ENCODE measurements at places on chromosomes 5 and 9.
A peak's percentile ranks its signal among the peaks of the same experiment; 100 is the strongest.

- DNase-seq, result no peak
These were observed 526.5 kb downstream of the KIF4B start for GRCh38 chr5:155540000-155540595.

DNA sequence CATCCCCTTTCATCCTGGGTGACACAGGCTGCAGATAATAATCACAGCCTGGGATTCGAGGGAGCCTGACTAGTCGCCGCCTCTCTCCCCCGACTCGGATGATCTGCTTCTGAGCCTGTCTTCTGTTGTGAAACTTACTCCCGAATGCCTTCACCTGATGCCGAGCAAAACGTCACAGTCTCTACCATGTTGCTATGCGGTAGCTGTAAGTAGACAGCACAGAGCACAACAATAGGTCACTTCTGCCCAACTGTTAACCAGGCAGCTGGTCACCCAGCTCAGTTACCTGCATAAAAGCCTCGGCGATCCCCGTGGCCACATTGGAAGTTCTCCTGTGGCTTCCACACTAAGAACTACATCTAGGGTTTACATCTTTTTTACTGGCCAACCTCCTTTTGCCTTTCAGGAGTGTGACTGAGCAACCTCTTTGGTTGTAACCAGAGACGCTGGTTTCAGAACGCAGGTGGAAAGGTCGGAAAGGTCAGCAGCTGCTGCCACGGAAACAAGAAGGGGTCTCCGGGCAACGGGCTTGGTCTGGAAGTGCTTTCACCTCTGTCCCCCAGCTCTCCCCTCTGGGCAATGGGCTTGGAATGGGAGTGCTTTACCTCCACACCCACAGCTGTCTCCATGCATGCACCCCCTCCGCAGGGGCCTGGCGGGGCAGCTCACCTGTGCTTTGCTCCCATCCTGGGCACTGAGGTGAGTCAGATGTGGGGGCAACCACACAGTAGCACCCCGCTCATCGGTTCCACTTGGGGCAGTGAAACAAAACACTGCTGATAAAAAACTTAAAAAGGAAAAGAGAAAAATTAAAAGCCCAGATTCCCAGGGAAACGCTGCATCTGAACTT lies 7.6 kb upstream of the PPP1R26 start:
- no peak for DNase-seq

DNA sequence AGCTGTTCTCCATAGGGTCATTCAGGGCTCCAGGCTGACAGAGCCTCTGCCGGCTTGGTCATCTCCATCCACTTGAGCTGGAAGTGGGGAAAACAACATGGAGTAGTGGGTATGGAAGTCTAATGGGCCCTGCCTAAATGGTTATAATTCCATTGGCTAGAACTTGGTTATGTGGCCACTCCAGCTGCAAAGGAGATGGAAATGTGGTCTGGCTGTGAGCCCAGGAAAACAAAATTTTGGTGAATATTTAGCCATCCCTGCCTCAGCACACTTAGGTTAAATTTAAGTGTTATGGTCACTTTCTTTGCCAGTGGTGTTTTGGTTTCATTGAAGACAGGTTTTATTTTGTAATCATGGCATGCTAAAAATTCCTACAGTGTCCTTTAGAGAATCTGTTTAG lies 112.3 kb downstream of the SMARCA2 start:
- no peak for DNase-seq

DNA sequence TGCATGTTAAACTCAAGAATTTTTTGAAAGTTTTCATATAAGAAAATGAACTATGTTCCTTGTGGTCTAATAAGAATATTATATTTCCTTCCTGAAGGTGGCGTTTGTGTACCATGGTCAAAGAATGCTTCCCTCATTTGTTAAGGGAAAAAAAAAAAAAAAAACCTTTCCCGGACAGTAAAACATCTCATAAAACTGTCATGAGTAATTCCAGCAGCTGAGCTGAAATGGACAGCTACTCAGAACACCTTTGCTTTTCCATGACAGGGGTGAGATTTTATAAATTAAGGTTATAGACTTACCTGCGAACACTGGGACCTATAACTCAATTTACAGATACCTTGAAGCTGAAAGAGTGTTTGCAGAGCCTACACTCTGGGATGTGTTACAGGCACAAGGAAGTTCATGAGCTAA lies 113.2 kb upstream of the RANBP3L start:
- DNase-seq, result peak; percentile 50

- no peak for DNase-seq
These were observed 12.4 kb downstream of the PTGS1 start for GRCh38 chr9:122382901-122383850.

DNA sequence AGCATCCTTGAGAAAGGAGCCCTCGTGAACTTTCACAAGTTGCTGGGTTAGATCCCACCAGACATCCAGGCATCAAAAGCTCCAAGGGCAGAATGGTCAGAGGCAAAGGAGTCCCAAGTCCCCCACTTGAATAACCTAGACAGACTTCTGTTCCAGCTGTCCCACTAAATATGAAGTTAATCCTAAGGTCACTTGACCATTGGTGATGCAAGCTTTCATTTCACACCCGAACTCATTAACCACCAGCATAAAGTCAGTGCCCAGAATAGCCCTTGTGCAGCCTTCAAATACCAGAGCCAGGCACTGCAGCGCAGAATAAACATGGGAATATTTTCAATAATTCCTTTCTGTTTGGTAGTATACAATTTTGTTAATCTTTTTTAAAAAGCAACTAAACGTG lies 28.9 kb downstream of the OXCT1 start:
- DNase-seq, result no peak

DNA sequence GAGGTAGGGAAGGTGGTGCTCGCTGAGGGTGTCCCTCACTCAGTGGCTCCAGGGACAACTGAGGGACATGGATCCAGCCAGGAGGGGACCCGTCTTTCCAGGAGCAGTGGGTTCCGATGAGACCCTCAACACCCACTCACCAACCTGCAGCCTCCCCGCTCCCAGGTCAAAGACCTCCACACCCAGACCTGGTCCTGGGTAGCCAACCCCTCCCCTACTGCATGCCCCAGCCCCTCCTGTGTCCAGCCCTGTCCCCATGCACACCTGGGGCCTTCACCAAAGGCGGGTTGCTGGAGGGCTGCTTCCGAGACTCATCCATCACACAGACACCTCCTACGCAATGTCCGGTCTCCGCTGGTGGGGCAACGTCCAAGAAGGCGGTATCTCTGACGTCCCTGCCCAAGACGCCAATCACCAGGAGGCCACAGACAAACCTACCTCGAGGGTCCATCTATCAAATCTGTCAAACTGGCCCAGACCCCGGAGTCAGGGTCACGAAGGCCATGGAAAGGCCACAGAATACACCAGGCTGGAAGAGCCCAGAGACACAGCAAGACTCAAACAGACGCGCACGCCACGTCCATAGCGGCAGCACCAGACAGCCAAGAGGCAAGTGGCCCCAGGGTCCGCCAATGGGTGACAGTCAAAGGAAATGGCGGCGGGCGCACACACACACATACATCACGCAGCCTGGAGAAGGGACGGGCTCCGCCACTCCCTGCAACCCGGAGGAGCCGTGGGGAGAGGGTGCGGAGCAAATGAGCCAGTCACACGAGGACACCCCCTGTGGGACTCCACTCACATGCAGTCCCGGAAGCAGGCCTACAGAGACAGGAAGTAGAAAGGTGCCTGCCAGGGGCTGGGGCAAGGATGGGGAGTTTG lies 10.8 kb downstream of the NACC2 start:
- DNase-seq, result no peak

DNA sequence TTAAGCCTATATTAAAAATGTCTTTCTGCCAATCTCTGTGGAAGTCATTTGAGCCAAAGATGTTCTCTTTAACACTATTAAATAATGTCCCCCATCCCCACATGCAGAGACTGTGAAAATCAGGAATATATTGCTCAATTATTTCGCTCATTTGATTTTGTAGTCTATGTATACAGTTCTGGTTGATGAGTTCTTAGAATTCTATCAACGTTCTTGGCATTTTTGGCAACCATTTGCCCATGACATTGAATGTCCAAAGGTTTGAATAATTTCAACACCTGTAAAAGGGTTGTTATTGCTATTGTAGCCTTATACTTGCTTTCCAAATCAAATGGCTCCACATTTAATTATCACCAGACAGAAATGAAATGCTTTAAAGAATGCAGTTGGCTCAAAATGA lies 536.1 kb downstream of the CAAP1 start:
- no peak for DNase-seq

DNA sequence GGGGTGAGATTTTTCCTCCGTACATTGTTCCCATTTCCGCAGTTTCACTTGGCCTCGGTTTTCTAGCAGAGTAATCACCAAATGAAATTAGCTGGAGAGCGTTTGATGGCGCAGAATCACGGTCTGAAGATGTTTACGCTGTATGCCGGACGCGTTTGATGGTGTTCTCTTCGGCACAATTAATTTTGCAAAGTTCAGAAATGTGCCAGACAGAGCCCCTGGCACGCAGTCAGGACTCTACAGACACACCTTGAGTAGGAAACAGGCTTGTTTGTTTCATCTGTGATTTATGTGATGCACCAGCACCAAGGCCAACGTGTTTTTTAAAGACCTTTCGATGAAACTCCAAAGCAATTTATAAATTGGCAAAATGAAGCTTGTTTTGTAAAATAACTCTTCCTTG lies 863 bp upstream of the LIFR start:
- DNase-seq, result no peak

- no peak for DNase-seq
These were observed 144.5 kb downstream of the AOPEP start for GRCh38 chr9:94870793-94871558.

DNA sequence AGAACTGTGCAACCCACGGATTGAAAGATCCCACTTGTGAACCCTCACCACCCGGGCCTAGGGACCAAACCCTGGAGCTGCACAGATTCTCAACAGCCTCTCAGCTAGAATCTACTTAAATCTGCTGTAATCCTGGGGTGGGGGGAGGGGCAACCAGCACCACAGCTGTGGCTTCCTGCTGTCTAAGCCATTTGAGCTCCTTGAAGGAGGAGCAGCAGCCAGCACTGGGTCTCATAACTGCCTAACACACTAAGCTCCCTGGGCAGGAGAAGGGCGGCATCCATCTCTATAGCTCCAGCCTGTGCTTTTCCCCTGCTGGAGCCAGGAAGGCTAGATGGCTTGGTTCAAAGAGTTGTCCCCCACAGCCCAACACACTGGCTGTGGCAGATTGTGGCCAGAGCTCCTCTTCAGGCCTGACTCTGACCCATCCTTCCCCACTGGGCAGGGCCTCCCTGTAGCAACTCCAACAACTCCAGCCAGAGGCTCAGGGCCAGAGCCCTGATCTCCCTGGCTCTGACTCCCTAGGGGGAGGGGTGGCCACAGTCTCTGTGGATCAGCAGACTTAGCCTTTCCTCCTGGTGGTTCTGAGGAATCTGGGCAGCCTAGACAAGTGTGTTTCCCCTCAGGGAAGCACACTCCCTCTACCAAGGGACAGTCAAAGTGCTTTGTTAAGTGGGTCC lies 72.0 kb upstream of the C9orf72 start:
- DNase-seq, result no peak

- no peak for DNase-seq
These were observed 1.7 kb upstream of the TENT4A start for GRCh38 chr5:6711409-6712141.

GRCh38 chr9:133616643-133617405 lies 7.6 kb upstream of the FAM163B start:
- no peak for DNase-seq

GRCh38 chr5:24094081-24094679 lies 550.6 kb downstream of the CDH10 start:
- no peak for DNase-seq

- DNase-seq, result no peak
These were observed 48.4 kb downstream of the TNFSF15 start for GRCh38 chr9:114757395-114757794.

DNA sequence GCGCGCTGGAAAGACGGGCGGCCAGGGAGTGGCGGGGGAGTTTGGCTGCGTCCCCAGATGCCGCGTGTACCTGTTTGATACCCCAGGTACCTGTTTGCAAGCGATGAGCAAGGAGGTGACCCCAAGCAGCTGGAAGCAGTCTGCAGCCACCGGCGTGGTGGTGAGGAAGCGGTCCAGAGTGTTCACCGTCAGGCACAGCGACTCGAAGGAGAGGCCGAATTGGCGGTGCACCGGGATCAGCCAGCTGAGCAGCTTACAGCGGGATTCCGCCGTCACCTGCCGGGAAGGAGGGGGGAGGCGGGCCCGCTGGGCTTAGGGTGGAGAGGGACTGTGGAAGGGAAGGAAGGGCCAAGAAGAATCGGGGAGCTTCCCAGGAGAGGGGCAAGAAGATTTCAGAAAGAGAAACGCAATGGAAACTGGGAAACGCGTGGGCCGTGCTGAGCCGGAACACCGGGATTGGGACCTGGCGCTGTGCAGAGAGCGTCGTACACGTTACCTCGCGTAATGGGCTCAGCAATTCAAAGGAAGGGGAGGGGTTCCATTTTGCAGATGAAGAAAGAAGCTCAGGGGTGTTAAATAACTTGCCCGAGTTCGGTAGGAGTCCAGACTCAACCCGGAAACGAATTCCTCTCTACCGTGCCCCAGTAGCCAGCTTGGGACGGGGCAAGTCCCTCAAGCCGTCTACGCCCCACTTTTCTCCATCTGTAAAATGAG lies 980 bp downstream of the CCNO start:
- DNase-seq, result peak; percentile 63

DNA sequence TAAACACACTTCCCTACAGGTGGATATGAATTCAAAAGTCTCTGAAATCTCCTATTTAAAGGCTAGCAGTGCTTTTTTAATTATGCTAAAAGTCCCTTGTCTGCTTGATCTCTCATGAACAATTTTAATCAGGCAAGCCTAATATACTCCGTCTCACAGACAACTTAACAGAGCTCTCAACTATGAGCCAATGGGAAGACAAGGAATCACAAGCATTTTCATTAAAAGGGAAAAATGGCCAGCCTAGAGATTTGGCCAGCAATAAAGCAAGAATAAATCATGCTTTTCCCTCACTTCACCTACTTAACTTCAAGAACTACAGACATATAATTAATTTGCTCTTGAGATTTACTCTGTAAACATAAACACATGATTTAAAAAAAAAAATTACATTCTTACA lies 78.0 kb downstream of the RFX3 start:
- DNase-seq, result no peak

DNA sequence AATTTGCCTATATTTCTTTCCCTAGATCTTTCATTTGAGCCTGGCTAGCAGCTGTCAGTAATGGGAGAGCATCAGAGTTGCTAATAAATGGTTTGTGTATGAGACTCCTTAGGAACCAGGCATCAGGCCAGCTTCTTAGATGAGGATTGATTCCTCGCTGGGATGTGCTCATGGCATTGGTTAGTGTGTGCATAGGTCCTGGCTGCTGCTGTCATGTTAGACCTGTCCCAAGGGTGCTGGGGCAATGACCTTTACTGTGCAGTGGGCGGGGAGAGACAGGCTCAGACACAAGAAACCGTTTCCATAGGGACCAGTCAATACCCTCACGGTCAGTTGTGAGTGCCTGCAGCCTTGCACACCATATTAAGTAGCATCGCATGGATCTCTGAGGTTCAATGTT lies 112.3 kb upstream of the NR3C1 start:
- no peak for DNase-seq

DNA sequence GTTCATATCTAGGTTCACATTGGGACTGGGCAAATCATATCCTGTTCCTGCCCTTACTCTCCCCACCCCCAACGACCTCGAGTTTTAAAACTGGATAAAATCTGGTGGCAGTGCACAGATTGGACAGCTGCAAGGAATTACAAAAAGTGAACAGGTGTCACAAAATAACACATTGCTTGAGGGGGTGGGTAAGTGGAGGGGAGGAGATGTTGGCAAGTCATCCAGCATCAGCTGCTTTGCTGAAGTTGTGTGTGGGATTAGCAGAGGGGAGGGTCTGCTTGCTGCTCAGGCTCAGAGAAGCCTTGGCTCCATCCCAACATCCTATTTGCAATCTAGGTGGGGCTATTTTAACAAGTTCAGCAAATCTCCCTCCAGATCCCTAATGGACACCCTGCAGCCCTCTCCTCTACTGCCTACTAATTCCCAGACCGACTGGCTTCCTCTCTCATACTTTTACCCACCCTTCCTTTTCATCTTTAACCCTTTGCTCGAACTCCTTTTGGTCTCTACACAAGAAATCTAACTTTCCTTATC lies 39.8 kb upstream of the SLC24A2 start:
- DNase-seq, result no peak
